Hematopoietic multipotent progenitor cell treated with erythropoietin and hydrocortisone succinate and interleukin-3 and kit ligand, for 6 days (in vitro differentiated cells): ENCODE measurements at places on chromosomes 1 and 21.

DNA sequence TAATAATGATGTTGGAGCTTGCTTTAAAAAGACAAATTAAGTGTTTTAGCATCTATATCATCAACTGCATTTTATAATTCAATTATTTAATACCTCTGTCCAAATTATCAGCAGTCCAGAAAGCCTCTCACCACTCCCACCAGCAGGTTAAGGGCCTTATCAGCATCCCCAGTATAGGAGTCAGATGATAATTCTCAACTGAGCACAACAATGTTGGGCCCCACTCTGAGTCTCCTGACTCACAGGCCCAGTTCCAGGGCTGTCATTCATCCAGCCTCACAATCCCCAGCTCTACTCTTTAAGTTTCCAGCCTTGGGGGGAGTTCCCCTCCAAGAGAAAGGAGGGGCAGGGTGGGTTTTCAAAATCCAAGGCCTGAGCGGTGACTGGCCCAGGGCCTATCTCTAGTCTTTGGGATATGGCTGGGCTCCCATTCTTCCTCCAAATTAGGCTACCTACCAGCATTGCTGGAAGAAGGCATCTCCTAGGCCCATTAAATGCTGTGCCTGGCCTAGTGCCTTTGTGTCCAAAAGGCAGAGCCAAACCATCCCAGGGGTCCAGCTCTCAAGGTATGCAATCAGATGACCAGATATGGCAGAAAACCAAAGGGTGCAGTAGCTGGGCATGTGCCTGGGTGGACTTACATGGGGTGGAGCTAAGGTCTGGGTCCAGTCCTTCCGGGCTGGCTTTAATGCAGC is 134.1 kb downstream of the GLUL start:
- DNase-seq = peak; percentile 97

DNA sequence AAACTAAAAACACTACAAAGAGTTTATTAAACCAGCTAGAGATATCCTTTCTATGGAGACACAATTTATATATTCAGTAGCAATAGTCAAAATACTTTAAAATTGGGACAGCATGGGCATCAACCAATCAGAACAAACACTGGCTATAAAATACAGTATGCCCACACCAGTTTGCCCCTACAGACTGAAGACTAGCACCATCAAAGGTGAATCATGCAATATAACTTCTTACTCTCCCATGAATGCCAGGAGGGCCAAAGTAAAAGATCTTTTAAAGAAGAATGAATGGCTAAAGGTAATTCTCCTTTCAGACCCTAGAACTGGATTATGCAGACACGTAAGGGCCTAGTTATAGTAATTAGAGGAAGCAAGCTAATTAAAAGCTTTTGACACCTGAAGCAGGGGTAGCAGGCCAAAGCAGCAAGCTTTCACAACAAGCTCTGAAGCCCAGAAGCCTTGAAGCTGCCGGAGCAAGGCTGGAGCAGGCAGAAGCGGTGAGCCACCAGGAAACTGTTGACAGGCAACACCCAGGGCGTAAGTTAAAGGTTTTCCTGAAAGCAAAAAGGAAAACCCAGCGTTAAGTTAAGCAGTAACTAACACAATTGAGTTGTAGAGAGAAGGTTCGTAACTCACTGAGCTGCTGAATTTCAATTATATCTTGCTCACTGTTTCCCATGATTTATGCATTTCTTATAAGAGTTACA is 99.3 kb downstream of the CDC42BPA start:
- peak; percentile 24 for DNase-seq

GRCh38 chr1:6904476-6905170 is 119.4 kb downstream of the CAMTA1 start:
- no peak for DNase-seq

DNA sequence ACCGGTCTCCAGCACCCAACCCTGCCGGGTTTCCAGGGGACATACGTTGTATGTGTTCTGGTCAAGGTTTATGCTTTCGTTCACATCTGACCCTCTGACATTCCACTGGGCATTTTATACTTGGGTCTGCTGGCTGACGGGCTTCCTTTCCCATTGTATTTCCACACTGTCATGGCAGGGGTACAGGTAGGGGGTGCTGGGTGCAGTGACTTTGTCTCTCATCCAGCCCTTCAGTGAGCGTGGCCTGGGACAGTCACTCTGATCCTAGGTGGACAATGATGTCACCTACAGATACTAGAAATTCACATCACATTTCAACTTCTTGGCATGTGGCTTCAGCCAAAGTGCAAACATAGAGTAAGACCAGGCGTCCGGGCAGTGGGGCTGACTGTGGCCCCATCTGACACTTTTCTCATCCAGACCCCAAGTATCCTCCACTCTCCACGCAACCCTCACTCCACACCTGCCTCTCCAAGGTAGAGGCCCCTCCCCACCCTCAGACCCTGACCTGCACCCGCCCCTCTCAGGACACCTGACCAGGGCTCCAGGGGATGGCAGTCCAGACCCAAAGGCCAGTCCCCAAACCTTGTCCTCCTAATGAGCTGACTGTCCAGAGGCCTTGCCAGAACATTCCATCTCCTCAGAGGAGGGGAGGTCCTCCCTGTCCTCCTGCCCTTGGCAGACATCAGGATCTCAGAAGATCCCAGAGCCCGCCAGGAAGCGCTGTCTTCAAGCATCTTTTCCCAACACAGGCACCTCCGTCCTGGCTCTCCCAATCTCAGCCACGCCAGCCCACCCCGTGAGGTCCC is 743 bp upstream of the KRTAP10-10 start:
- no peak for DNase-seq
